ENCODE measurements at places on chromosomes 1 and 21.

GRCh38 chr1:35657851-35658250, 16.5 kb upstream of the PSMB2 start:
- no peak for DNase-seq

DNA sequence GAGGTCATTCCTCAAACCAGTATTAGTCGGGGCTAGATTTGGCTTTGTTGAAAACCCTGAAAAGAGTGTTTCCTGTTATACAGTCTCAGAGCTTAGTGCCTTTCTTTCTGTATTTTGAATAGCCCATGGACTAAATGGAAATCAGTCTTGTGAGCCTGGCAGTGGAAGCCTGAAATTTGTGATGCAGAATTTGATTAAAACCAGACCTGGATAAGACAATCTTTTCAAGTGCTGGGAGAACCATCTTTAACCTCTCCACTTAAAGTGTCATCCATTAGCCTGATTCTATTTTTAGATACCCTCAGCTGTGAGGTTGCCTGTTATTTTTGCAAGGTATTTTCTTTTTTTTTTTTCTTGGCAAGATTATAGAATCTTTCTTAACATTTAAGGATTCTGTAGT, 19.5 kb downstream of the ACTN2 start:
- no peak for DNase-seq

GRCh38 chr1:161335796-161336195, 21.6 kb downstream of the SDHC start:
- no peak for DNase-seq

DNA sequence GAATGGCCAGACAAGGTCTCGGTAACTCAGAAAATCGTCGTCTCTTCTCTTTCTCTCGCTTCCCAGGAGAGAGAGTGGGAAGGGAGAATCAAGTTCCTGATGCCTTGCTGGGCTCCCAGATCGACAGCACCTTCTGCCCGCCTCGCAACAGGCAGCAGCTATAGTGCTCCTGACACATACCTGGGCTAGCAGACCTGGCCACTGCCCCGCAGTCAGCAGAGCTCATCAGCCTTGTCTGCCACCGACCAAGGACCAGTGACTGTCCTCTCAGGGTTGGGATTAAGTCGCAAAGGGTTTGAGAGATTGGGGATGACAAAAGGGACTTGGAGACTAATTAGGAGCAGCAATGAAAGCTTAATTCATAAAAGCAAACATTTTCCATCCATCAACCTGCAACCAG, 4.1 kb downstream of the RUNX3 start:
- no peak for DNase-seq

DNA sequence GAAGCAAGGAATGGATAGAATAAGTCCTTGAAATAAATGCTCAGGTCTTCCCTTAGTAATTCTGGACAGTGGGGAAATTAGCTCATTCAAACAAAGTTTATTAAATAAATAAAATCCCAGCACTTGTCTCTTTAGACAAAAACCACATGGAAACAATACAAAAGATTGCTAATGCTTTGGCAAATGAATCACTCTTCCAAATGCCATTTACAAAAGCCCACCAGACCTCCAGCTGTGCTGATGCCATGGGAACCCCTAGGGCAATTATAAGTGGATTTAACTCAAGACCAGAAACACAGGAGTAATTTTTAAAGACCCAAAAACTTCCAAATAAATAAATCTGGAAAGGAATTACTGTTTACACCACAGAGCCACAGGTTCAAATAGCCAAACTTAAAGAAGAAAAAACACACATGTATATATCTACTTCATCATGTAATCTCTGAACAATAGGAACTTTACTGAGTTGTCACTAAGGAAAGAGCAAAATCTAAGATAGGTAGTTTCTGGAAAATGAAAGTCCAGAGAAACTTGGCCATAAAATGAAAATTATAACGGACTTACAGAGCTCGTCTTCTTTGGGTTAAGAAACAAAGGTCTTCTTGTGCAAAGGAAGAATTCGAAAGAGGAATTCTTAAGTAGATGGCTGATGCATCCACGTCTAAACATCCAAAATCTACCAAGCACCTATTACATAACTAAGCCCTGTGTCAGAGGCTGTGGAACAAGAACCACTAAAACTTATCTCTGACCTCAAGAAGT, 399.4 kb downstream of the SMYD3 start:
- no peak for DNase-seq

- DNase-seq = peak; percentile 48
Observed at GRCh38 chr1:145999321-146000024, 3.1 kb upstream of the TXNIP start.

- no peak for DNase-seq
Observed at GRCh38 chr1:186843226-186843625, 14.5 kb downstream of the PLA2G4A start.

DNA sequence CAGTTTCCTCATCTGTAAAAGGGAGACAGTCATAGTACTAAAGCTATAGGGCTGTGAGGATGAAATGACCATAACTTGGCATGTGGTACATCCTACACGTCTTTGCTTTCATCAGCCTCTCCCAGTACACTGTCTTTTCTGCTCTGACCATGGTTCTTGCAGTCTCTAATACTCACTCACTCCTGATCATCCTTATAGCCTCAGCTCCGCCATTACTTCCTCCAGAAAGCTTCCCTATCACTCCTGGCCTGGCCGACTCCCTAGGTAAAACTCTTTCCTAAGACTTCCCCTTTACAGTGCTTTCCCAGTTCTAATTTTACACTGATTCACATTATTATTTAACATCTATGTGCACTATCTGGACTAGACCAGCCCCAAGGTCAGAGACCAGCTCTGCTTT, 5.0 kb upstream of the MRPL24 start:
- DNase-seq = no peak

- no peak for DNase-seq
Observed at GRCh38 chr21:32306021-32306780, 7.5 kb downstream of the MRAP start.

DNA sequence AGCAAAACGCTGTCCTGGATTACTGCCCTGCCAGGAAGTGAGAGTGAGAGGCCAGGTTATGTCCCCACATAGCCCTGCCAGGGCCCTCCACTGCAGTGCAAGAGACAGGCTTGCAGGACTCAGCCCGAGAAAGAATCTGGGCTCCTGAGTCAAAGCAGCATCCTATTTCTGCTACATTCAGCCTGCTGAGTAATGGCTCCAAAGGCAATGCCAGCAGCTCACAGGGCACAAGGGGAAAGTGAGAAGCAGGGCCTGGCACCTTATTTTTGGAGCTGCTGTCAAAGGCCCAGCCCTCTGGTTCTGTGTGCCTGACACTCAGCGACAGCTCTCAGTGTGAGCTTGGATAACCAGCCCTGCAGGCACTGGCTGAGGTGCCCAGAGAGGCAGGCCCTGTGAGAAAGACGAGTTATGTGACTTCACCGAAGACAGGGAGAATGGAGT, 83.9 kb downstream of the DTL start:
- DNase-seq = no peak

DNA sequence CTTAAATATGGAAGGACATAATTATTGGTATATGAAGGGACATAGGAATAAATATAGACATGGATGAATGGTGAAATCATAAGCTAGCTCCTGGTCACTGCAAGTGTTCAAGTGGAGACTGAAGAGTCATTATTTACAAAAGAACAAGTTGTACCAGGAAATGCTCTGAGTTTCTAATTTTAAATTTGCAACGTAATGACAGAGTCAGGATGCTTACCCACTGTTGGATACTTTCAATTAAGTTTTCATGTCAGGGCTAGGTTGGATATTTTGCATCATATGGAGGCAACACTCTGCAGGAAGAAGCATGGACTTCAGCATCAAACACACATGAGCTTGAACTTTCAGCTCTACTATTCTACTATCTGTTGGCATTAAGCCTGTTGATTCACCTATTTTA, 499.6 kb upstream of the C1orf87 start:
- DNase-seq = no peak

DNA sequence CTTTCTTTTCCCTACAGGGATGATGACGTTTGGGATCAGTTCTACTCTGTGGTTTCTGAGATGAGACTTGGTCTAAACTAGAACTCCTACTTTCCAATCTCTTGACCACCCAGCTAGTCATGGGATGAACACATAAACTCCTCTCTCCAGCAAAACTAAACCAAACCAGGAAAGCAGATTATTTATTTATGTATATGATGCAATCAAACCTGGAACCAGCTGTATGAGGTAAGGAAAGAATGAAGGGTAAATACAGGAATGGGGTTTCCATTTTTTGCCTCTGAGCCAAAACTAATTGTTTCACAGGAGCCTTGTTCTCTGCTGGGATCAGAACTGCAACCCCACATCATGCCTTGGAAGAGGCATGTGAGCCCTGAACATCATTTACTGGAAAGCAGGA, 3.3 kb upstream of the AGT start:
- DNase-seq = no peak

DNA sequence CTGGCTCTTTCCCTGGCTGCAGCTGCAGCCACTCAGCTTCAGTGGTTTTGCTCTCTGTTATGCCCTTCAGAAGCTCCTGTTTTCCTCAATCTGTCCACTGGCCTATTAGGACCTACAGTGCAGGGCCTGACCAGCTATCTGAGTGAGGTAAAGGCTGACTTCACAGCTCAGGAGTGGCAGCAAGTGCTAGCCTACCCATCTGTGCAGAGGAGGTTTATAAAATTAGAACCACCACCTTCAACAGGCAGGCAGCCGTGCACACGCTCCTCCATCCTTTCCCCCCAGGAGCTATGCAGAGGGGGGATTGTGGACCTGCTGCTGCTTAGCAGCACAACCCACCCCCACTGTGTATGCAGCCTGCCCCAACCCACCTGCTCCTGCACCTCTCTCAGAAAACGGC, 8.3 kb downstream of the ADAR start:
- DNase-seq = no peak

GRCh38 chr1:174451408-174451807, 3.6 kb downstream of the GPR52 start:
- no peak for DNase-seq

DNA sequence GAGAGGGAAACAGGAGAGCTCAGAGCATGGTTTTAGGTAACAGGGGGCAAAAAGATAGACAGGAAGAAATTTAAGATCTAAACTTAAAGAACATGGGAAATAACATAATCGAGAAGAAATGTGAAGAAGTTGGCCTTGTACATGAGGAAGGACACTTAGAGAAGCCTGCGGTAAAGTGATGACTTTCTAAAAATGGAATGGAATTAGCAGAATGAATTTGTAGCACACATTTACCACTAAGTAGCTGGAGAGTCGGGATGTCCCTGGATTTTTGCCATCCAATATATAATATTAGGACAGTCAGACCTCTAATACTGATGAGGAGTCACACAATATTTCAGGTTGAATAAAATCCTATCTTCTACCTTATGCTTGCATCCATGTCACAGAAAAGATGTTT, 77.7 kb upstream of the C1orf87 start:
- no peak for DNase-seq

DNA sequence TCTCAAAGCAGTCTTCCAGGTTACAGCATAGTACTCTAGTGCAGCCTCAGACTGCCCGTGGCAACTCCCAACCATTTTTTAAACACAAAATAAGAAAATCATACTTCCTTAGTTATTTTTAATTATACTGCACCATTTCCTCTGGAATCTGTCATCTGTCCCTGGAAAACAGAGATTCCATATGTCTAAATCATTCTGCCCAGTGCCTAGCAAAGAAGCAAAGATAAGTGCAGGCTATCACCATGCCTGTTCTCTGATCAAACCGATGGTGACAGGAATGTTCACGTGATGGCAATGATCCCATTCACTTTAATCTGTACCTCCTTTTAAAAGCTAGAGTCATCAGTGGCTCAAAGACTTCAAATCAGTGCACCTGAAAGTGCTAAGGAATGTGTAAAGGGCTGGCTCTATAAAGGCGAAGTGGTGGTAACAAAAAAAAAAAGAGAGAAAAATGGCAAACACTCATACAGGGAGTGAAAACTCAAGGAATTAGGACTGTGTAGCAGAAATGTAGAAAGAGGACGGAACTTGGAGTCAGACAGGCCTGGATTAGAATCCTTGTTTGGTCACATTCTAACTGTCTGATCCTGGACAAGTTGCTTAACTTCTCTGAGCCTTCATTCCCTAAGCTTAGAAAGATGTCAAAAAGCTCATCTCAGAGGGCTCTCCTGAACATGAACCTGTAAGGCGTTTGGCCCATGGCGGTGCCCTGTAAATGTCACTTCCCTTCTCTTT, 9.9 kb upstream of the CCN1 start:
- DNase-seq = no peak
